ENCODE measurements at places on chromosomes 16 and 17.
A peak's percentile ranks its signal among the peaks of the same experiment; 100 is the strongest.

DNA sequence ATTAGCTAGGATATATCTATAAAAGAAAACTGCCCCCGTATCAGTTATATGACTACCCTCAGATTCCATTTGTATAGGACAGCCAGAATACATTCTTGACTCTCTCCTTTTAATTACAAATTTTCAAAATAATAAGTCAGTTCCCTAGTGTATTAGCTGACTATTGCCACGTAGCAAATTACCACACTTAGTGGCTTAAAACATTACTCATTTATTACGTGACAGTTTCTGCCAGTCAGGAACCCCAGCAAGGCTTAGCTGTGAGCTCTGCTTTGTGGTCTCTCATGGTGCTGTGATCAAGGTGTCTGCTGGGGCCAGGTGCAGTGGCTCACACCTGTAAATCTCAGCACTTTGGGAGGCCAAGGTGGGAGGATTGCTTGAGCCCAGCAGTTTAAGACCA is 13.9 kb upstream of the SCNN1B start:
- DNase-seq, result no peak

DNA sequence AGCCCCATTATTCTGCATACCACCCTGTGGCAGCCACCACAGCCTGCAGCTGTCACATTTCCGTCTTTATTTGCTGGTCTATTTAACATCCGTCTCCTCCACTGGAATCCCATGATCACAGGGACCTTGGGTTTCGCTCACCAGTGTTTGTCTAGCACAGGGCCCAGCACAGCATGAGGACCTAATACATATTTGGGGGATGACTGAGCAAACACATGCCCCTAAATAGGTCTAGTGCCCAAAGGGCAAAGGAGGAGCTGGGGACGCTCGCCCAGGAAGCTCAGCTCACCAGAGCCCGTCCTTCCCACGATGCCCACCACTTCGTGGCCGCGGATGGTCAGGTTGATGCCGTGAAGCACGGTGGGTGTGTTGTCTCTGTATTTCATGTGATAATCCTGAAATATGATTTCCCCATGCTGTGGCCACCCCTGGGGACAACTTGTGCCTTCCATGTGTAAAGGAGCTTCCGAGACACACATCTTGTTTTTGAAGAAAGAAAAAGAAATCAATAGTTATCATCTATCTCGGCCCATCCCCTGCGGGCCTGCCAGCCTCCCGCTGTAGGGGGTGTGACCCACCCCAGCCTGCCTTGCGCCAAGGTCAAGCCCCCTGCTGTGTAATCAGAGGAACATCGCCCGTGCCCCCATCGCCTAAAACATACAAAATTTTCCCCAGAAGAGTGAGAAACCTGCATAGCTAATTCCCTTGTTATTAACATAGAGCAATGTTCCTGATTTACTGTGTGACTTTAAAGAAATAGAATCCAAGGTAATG is 21.0 kb upstream of the ABCC12 start:
- no peak for DNase-seq

- no peak for DNase-seq
Observed at GRCh38 chr17:17205368-17206123, 587 bp downstream of the PLD6 start.

DNA sequence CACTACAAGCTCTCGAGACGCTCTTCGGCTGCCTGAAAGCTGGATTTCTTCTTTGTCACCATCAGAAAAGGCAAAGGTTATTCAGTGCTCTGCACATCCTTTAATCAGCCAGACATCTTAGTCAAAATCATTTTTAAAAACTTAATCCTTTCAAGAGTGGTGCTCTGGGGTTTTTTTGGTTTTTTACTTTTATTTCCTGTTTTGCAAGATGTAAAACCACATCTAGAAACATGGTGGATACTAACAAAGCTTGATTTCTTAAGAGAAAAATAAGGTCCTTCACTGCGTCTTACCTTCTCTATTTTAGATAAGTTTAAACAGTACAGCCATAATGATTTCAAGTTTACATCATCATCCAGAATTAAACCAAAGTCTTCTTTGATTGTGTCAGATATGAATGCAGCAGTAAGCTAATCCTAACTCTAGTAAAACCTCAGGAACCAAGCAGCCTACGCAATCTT is 6.3 kb downstream of the ANKRD11 start:
- DNase-seq, result no peak

GRCh38 chr17:51428668-51429495 is 168.5 kb downstream of the UTP18 start:
- DNase-seq, result no peak

- DNase-seq, result no peak
Observed at GRCh38 chr16:54118846-54119245, 167.7 kb downstream of the IRX3 start.

DNA sequence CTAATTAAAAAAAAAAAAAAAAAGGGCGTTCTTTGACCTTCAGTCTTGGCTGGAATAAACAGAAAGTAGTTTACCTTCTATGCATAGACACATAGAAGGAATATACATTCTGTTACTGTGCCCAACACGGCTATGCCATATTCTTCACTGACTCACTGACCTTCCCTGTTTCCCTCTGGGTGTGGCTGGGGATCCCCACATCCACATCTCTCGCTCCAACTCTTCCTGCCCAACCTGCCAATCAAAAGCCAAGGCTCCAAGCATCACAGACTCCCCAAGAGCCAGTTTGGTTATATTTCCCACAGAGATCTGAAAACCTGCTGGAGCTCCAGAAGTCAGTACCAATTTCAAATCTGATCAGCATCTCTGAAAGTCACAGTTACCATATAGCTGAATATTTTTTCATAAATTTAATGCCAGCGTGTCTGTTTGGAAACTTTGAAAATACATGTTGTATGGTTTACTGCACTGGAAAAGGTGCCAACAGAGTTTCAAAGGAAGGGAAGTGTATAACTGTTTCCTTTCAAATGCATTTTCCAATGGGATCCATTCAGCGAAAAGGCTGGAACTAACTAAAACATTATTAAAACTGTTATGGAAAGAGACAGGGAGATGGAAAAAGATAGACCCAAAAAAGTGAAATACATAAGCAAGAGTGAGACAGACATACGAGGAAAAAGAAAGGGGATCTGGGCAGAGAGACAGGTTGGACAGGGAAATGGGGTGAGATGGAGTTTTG is 91.8 kb downstream of the SMG6 start:
- DNase-seq, result no peak

GRCh38 chr16:6020162-6020985 is 922.8 kb upstream of the EEF2KMT start:
- peak; percentile 51 for DNase-seq
